Neural progenitor cell (in vitro differentiated cells): ENCODE measurements at places on chromosomes 2 and 18.
A peak's percentile ranks its signal among the peaks of the same experiment; 100 is the strongest.

DNA sequence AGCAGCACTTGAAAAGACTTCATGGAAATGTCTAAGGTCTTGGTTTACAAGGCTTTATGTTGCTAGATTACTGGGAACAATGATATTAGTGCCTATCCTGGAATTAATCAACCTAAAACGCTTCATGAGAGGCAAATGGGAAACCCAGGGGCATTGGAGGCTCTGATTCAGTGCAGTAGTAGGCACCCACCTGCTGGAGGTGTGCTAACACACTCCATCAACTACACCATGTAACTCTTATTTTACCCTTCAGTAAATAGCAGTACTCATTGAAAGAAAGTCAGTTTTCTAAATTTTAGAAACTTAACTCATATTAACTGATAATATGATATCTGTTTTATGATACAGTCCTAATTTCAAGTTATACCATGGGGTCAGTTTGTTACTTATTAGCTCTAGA, 17.4 kb upstream of the HNRNPA3 start:
- no peak for DNase-seq

DNA sequence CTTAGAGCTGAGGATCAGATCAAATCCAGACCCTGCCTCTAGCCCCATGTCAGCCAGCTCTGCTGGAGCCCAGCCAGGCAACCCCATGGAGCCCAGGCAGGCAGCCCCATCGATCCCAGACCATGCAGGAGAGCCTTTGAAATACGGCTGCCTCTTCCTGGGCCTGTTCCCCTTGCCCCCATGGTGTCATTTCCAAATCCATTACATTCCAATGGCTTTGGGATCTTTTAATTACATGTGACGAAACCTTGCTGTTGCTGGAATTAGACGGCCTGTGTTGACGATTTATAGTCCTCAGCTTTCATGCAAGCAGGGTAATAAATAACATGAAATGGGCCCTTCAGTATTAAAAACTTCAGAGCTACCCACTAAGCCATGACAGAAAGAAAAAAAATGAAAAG, 75.8 kb upstream of the SLC14A2 start:
- no peak for DNase-seq

GRCh38 chr2:67242456-67242855, 154.7 kb upstream of the ETAA1 start:
- DNase-seq, result no peak

DNA sequence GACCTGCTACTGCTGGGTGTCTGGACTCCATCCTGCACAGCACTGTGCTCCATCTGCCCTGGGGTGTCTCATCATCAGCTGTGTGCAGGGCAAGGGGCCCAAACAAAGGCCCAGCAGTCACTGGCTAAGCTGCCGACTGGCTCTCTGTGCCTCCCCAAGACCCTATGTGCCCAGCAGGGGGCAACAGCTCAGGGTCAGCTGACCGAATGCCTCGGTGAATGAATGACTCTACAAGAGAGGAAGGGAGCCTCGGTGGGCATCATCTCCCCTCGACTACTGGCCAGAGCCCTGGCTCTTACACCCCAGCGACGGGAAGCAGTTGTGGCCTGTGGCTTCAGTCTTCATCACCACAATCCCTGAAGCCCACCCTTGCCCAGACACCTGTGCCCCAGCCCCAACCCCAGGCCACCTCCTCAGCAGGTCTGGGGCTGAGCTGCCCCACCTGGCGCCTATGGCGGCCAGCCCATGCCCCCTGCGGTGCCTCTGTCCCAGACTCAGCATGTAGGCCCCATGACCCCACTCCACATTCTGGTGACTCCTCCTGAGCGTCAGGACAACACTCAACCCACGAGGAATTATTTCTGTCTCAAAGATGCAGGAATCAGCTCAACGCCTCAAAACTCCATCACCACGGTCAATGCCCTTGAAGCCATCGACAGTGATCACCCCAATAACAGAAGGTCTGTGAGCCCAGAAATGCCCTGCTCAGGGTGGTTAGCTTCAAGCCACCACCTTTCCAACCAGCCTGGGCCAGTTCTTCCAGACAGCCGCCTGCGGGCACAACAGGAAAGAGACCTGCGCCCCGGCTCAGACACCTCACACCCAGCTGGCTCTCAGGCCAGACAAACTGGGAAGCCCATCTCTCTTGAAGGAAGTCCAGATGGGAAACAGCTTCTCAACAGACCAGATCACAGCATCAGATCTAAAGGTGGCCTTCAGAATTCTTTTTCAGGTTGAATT, 1.6 kb upstream of the GPR17 start:
- peak; percentile 38 for DNase-seq

DNA sequence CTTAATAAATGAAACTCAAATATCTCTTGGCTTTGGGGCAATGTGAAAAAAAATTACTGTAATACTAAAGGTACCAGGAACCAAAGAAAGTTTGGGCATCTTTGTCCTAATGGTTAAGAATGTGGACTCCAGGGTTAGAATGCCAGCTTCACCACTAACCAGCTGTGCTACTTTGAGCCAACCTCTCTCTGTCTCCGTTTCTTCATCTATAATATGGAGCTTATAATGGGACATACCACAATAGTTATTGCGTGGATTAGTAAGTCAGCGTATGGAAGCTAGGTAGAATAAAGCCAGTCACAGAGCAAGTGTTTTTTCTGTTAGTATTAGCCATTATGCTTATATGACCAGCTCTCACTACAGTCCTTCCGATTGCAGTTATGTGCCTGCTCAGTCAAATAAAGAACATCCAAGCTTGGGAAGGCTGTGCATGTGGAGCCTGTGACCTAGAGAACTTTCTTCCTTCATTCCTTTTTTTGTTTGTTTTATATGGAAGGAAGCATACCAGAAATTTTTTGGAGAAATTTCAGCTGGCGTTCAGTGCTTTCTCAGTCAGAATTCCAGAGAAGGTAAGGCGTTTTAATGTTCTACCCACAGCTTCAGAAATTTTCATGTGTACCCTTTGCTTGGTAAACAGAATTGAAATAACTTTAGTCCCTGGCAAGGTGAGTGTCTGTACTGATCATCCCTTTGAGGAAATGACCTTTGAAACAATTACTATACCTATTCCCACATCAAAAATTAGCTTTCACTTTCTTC, 114.0 kb upstream of the RND3 start:
- no peak for DNase-seq

GRCh38 chr2:55422876-55423665, 3.4 kb upstream of the CCDC88A start:
- no peak for DNase-seq

DNA sequence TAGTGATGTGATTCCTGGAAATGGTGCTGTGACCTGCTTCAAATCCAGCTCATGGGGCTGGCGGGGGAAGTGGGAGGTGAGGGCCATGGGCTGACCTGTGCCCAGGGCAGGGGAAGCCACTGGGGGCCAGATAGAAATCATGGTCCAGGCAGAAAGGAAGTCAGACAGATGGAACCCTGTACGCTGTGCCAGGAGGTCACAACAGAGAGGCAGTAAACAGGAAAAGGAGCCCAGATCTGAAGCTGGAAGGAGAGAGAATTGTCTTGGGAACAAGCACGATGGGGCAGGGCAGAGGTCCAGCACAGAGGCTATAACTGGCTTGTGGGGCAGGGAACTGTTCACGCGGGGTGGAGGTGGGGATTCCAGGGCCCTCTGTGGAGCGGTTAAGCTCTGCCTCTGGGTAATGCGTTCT, 76.0 kb downstream of the RNF144A start:
- DNase-seq, result no peak

DNA sequence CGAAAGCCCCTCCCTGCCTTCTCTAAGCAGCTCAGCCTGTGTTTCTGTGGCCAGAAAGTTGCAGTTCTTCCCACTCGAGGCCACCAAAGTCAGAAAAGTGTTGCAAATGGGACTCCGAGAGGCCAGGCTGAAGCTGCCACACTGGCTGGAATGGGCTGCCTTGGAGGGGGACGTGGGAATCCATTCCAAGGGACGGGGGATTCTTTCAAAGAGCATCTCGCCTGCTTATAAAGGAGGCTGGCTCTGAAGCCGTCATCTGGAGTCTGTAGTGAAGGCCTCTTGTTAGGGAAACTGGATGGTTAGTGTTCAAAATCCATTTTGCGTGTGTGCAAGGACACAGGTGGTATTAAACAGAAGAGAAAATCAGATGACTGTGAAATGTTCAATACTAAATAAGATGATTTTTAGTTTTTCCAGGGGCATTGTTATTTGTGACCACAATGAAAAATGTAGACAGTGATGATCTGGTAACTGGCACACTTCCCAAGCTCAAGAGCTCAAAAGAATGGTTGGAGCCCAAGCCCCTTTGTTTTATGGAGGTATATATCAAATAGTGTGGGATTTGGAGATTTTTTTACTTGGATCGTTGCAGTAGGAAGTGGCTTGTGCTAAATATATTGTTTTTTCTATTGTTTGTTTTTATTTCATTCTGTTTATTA, 782 bp downstream of the FAM228B start:
- DNase-seq, result no peak

DNA sequence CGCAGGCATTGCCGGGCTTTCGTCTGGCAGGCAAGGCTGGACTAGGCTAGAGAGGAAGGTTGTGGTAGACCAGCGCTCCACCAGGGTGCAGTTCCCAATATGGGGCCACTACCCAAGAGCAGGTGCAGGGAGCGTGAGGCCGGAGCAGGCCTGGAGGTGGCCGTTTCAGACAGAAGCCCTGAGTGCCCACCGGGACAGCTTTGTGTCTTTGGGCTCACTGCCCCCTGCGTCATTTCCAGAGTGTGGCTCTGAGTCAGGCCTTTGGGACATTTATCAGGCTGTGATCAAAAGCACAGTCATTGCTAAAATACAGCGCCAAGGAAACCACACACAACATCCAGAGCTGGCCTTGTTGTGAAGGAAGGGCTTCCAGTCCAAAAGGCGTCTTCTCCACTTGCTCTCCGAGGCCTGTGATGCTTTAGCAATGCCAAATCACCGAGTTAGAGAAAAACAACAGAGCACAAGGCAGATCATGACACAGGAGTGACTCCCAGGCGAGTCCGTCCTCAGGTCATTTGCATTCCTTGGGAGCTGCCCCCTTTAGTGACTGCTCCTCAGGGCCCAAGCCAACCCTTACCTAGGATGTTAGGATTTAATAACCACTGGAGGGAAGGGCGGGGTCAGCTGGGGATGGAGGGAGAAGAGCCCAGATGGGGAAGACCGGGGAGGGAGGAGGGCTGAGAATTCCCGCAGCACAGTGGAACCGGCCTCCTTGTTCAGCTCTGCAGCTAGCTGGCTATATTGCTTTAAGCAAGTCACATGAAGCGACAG, 42.3 kb downstream of the RFX8 start:
- no peak for DNase-seq

DNA sequence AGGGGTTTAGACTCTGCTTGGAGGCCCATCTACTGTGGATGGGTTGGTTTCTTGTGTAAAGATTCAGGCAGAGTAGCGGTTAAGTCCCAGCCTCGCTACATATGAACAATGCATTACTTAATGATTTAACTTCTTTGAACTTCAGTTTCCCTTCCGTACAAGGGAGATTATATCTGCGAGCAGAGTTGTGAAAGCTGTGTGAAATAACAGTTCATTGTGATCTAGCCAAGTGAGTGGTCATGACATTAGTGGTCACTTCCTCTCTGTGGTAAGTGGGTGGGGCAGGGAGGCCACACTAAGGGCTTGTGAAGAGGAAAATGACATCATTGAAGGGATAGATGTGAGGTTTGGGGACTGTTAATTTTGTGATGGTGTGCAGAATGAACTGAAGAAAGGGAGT, 14.1 kb upstream of the MEX3C start:
- no peak for DNase-seq

DNA sequence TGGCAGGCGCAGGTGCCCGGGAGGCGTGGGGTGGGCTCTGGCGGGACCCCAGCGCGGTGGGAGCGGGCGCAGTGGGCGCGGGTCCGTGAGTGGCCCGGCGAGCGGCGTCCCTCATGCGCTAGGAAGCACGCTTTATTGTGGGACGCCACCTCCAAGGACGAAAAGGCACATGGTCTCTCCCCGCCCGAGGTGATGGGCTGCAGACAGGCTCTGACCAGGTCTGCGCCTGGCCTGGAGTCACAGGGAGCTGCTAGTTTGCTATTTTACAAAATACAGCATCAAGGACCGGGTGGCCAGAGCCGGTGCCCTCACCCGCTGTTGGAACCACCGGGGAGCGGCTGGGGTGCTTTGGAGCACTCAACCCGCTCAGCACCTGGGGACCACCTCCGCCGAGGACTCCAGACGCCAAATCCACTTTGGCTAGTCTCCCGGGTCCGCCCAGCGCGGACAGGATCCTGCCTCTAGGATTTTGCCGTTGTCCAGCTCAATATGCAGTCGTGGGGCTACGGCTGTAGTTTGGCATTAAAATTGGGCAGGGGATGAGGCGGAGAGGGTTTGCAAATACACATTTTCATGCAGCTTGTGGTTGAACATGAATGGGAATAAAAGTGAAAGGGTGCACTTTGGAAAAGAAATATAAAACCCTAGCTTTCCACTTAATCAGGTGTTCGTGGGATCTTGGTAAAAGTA, 65.4 kb downstream of the LRRFIP1 start:
- peak; percentile 55 for DNase-seq

DNA sequence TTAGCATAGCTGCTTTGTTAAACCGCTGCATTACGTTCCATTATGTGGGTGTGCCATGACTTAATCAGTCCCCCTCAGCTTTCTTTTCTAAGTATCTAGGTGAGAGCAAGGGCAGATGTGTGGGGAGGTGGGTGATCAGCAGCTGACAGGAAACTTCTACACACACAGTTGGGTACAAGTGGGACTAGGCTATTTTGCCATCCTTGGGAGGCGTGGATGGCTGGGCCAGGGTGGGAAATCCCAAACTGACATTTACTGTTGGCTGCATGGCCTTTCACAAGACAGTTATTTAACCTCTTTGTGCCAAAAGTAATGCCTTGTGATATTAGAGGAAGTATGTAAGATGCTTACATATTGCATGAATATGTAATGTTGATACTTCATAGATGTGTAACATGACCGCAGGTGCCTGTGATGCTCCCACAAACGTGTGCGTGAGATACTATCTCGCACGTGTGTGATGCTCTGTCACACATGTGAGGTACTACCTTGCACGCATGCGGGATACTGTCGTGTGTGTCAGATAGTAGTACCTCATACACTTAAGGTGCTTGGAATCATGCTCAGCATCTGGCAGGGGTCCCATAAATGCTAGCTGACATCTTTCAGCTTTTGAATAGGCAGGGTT, 314.5 kb downstream of the PRKCE start:
- no peak for DNase-seq

GRCh38 chr18:68713796-68714195, 1.1 kb downstream of the TMX3 start:
- DNase-seq, result no peak

DNA sequence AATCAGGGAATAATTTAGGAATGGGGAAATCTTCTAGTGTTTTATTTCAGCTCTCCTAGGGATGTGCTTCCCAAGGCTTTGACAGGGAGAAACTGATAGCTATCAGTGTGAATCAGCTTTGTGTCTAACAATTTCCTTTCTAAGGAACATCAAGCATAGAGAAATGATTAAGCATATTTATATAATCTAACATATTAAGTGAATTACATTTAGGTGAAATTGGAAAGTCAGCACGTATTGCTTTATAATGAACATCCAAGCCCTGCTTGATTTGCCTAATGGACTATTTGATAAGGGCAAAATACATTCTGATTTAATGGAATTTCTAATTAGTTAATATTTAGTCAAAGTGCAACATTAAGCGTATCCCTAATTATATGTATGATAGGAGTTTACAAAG, 19.5 kb upstream of the TSPYL6 start:
- DNase-seq, result no peak

- DNase-seq, result no peak
These were observed 9.5 kb downstream of the PSD4 start for GRCh38 chr2:113183264-113183663.
